ENCODE measurements at places on chromosomes 6 and 20.

DNA sequence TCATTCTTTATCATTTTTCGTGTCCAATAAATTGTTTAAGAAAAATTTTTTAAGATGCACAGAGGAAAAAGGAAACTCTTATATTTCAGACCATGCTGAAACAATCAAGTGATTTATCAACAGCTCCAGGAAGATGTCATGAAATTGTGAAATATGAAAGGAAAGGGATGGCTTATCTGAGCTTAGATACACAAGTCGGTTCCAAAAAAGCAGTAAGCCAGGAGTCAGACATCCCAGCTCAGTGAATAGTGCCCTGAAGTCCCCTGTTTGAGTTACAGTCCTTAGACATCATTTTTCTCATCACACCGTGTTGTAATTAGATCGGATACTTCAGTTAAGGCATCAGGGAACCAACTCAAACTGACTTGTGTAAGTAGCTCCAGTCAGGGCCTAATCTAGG is 91.0 kb upstream of the SSTR4 start:
- no peak for DNase-seq

DNA sequence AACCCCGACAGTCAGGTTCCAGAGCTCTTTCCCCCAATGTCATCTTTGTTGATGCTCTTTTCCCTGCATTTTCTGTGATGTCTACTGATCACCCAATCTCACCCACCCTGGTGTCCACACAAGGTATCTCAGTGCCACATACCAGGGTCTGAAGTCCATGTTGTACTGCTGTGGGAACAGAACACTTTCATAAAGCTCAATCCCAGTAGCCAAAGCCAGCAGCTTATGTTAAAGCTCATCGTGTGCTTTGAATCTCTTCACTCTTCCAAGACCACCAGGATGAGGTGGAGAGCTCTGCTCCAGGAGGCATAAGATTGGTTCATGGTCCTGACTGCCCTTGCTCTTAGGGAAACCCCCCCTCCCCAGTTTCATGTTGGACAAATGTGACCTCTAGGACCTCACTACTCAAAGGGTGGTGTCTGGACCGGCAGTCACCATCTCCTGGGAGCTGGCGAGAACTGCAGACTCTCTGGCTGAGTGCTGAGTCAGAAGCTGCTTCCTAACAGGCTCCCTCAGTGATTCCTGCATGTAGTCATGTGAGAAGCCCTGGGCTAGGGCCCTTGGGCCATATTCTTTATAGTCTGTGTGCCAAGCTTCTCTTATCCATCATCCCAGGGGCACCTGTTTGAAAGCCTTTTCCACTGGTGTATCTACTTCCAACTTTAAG is 13.4 kb upstream of the CPNE5 start:
- peak; percentile 4 for DNase-seq

- DNase-seq, result no peak
These were observed 79.6 kb downstream of the YTHDF1 start for GRCh38 chr20:63136296-63136695.

- DNase-seq, result no peak
These were observed 158.1 kb downstream of the WDR27 start for GRCh38 chr6:169543704-169544103.

Data from ACHN (cell line).